ENCODE measurements at places on chromosomes 12 and 14.

- no peak for DNase-seq
Observed at GRCh38 chr12:56375598-56376434, 13.2 kb upstream of the APOF start.

DNA sequence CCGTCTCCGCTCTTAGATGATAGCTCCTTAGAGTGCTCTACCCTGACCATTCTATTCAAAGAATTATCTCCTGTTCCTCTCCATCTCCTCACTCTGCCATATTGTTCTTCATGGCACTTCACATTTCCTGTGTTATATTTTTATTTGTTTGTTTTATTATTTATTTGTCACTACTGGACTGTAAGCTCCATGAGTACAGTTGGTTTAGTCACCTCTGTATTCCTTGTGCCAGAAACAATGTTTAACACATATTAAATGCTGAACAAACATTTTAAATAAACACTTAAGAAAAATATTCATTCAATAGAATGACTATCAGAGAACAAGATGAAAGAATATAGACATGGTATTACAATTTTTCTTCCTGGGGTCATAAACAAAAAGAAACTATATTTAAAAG lies 35.6 kb downstream of the KIAA0586 start:
- no peak for DNase-seq

DNA sequence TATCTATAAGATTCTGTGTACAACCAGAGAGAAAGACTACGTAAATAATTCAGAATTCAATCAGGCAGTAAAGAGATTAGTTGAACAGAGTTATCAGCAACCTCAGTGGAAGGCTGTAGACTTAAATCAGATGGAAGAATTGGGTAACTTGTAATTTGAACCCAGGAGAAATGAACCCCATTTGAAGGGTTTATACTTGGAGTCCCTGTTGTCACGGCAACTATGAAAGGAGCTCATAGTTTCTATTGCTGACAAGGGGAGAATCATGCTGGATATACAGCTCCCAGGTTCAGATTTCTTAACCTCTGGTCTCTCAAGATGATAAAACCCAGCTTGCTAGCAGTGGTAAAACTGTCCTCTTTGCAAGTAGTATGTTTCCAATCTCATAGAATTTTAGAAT lies 54.4 kb upstream of the BMP4 start:
- DNase-seq = no peak

DNA sequence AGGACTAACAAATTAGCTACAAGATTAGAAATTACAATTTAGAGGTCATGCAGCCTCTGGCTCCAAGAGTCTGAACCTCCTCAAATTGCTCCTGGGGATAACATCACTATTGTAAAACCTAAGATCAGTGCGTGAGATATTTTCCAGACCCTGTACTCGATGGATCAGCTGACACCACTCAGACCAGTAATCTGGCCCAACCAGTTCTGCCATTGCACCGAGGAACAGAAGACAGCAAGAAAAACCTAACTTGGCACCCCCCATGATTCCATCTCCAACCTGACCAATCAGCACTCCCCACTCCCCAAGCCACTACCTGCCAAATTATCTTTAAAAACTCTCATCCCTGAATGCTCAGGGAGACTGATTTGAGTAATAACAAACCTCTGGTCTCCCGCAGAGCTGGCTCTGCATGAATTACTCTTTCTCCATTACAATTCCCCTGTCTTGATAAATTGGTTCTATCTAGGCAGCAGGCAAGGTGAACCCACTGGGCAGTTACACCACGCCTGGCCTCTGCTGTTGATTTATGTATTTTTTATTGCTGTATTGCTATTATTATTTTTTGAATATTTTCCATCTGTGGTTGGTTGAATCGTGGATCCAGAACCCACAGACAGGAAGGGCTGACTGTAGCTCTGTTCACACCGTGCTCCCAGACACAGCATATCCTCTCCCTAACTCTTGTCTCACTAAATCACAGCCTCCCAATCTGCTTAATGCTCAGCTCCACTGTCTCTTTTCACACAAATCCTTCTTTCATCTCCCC lies 9.2 kb downstream of the HEBP1 start:
- DNase-seq = no peak

GRCh38 chr14:93047661-93048060 lies 68.1 kb downstream of the ITPK1 start:
- no peak for DNase-seq

DNA sequence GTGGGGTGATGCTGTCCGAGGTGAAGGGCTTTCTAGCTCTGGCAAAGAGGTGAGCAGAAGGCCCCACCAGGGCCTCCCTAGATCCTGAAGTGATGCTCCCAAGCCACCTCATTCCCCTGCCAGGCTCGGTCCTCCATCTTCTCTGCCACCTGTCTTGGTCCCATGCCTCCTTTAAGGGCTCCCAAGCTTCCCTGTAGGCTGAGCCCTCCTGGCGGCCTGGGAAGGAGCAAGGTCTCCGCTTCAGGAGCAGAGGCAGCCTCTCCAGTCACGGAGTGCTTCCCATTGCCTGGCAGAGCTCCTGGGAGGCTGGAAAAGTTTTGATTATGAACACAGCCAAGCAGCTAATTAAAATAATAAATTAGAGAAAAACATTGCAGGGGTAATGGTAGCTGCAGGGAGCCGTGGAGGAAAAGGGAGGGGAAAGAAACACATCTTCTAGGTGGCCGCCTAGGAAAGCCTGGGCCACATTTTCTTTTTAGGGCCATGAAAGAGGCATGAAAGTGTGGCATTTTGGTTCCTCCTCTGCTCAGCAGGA lies 160.0 kb upstream of the PRMT8 start:
- no peak for DNase-seq

GRCh38 chr12:67545298-67545697 lies 103.2 kb upstream of the DYRK2 start:
- DNase-seq = no peak

GRCh38 chr12:848882-849527 lies 96.6 kb downstream of the WNK1 start:
- DNase-seq = no peak

DNA sequence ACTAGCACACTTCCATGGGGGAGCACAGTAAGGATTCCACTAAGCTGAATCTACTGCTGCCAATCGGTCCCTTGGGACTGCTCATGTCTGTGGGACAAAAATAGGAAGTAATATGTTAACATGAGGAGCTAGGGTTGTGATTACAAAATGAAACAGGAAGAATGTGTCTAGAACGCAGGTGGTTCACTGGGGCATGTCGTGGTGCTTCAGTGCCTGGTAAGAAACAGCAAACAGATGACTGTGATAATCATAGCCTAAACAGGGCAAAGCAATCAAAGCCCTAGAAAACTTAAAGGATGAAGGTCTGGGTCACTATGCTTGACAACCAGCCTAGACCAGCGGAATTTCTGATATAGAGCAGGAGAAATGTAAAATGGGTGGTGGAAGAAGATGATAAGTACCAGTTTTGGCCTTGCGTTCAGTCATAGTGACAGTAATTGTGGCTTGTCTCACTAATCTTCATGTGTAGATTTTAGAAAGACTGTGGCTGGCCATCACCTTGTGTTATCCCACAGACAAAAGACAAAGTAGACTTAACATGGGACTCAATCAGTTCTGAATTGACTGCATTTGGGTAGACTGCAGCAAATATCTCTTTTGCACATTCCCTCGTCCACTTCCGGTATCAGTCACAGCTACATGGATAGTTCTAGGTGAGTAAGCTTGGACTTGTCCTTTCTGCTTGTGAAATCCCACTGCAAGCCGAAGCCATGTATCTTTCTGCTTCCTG lies 51.4 kb downstream of the WASHC3 start:
- DNase-seq = no peak

GRCh38 chr14:76862546-76863282 lies 36.5 kb downstream of the LRRC74A start:
- DNase-seq = no peak

DNA sequence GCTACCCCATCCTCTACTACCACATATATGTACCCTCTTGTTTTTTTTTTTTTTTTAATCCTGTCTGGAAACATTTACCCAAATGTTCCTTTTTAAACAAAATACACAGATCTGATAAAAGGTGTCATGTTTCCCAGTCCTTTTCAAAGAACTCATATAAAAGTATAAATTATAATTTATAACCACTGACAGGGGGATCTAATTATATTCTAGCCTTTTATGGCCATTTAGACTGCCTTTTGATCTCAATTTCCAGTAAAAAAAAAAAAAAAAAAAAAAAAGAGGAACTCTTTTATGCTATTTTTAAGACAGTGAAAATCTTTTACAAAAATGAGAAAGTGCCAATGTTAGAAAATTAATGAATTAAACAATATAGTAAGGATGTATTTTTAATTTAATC lies 65.0 kb downstream of the NAV3 start:
- DNase-seq = no peak

GRCh38 chr14:104882325-104882973 lies 17.4 kb downstream of the CEP170B start:
- no peak for DNase-seq

GRCh38 chr14:51157012-51157411 lies 62.1 kb upstream of the TRIM9 start:
- no peak for DNase-seq

DNA sequence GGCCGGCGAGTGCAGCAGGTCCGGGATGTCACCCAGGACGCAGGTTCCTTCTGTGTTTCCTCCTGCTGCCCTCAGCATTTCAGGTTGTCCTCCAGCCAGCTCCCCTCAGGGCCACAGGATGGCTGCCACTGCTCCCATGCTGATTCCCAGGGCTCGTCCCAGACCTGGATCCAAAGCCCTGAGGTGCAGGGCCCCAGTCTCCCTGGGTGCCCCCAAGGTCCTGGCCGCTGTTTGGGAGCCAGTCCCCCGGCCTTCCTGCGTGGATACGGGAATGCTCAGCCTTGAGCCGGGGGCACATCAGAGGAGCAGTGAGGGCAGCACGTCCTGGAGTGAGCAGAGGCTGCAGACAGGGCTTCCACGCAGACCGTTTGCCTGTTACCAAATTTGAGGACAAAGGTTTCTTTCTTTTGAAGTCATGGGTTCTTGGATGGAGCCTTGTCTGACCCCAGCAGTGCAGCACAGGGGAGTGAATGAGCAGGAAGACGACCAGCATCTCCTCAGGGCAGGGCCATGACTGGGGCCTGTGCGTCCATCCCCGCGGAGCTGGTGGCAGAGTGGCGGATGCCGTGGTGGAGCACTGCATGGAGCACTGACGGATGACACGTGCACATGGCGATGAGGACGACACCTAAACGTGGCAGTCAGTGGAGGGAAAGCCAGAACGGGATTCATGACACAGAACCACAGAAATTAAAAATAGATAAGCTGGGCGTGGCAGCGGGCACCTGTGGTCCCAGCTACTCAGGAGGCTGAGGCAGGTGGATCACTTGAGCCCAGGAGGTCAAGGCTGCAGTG lies 12.5 kb upstream of the CACNA2D4 start:
- DNase-seq = peak; percentile 62

- no peak for DNase-seq
Observed at GRCh38 chr12:12874029-12874428, 17.3 kb upstream of the GPRC5A start.

- DNase-seq = no peak
Observed at GRCh38 chr12:2035431-2036055, 17.2 kb upstream of the CACNA1C start.

- no peak for DNase-seq
Observed at GRCh38 chr12:68056300-68056699, 67.1 kb downstream of the IFNG-AS1 start.

DNA sequence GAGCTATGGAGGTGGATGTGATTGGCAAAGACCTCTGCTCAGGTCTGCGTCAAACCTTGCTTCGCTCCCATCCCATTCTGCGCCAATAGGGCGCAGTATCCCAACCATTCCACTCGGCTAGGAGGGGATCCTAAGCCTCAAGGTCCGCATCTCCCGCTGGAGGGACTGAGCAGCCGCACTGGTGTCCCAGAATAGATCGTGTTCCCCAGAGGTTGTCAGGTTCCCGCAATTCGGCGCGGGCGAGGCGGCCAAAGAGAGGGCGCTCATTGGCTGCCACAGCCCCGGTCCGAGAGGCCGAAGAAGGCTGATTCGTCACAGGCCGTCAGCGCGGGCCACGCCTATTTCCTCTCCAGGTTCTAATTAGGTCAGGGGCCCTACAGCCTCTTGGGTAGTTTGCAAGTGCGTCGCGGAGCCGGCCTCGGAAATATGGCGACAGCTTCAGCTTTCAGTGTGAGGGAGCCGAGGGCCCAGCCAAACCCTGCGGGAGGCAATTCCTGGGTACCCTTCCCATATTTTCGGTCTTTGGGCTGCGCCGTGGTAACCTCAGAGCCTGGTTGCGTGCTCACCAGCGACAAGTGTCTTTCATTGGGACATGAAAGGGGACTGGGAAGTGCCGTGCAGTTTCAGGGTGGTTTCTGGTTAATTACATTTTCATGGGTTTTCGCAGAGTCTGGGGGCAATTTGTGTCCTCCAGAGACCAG lies 5.0 kb downstream of the OR10AD1 start:
- peak; percentile 93 for DNase-seq

- no peak for DNase-seq
Observed at GRCh38 chr14:75280831-75281653, 2.4 kb downstream of the FOS start.

- no peak for DNase-seq
Observed at GRCh38 chr14:50524060-50524459, 8.3 kb downstream of the MAP4K5 start.

DNA sequence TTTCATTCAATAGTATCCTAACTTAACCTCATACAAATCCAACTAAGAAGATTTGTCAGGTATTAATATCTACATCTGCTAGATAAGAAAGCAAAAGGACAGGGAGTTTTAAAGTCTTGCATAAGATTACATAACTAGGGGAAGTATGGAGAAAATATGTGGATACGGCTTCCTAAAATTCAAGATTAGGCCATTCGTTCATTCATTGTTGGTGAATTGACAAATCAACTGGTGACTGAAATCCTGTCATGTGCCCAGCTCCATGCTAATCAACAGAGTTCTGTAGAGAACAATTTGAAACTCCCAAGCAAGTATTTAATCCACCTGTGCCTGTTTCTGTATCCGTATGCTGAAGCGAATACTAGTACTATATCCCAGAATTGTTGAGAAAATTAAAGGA lies 260.9 kb upstream of the USP15 start:
- no peak for DNase-seq

All from type B pancreatic cell (in vitro differentiated cells).